ENCODE measurements at places on chromosomes 7 and 10.

DNA sequence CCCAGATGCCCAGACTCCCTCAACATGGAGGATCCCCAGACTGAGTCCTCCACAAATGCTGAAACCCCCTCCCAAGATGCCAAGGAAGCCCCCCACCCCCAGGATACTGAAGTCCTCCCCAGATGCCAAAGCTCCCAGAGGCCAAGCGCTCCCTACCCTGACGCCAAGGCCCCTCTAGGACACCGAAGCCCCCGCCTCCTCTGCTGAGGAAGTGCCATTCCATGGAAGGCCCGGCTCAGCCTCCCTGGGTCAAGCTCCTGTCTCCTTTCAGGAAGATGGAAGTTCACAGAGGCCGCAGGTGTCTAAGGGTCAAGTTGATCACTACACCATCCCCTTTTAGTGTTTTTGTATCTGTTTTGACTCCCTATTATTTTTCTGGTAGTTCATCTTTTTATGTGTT is 606.8 kb downstream of the DNAJB6 start:
- no peak for DNase-seq

DNA sequence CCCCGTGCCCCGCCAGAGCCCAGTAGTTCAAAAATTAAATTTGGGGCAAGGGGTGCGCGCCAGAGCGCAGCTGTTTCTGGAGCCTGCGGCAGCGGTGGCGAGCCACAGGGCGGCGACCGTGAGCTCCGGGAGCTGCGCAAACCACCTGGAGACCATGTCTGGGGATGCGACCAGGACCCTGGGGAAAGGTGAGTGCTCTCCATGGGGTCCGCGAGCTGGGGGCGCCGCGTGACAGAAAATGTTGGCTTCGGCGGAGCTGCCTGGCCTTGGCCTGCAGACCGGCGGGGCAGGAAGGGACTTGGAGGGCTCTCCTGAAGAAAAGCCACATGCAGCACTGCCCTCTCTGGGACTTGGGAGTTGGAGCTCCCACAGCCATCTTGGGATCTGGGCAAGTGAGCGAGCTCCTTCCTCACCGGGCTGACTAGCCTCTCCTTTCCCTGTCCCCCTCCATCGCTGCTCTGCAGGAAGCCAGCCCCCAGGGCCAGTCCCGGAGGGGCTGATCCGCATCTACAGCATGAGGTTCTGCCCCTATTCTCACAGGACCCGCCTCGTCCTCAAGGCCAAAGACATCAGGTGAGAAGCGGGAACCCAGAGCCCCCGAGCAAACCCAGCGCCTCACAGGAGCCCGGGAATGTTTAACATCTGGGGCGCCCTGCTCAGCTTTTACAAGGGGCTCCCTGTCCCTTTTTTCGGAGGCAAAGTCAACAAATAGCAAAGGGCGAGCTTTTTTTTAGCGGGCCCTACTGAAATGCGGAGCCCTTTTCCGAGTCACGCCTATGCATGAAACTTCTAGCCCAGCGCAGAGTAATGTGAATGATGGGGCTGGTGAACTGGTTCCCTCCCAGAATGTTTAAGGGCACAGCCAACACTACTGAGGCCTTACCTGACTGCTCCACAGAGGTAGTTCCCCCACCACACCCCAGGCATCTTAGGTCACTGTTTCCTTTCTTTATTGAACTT is 6.1 kb downstream of the GSTO2 start:
- DNase-seq: peak; percentile 45

DNA sequence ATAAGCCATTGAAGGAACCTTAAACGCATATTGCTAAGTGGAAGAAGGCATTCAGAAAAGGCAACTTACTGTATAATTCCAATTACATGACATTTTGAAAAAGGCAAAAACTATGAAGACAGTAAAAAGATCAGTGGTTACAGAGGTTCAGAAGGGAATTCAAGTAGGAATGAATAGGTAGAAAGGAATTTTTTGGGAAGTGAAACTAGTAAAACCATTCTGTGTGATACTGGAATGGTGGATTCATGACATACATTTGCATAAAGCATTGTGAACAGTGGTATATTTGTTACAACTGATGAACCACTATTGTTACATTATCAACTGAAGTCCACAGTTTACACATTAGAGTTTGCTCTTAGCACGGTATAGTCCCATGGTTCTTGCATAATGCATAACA is 114.2 kb upstream of the GPR22 start:
- no peak for DNase-seq

- DNase-seq: no peak
These were observed 268.3 kb downstream of the TNS3 start for GRCh38 chr7:47313564-47313963.

GRCh38 chr7:151235091-151235787 is 3.0 kb downstream of the CHPF2 start:
- no peak for DNase-seq

- DNase-seq: no peak
These were observed 290.1 kb upstream of the COBL start for GRCh38 chr7:51606601-51607154.

- DNase-seq: no peak
These were observed 17.2 kb upstream of the NPFFR1 start for GRCh38 chr10:70300908-70301597.

Data from stimulated activated CD4-positive, alpha-beta T cell treated with anti-CD3 and anti-CD28 coated beads, Interleukin-1b, Interleukin-23, amount 100 ng/mL, for 48 hours (primary cell).